LHCN-M2 (cell line): ENCODE measurements at places on chromosomes 3 and 15.

DNA sequence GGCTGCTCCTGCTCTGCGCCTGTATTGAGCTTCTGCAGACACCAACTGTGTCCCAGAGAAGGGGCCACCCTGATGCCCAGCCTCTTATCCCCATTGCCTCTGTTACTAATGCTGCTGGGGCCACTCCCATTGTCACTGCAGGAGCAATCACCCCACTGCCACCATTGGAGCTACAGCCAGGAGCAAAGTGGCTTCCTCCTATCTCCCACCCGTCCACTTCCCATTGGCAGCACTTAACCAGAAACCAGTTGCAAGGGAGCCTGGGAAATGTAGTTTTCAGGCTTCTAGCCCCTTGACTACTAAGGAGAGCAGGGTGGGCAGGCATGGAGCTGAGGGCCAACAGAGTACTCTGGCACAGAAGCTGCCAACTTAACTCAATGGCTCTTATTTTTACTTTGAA, 55.9 kb upstream of the KLF13 start:
- no peak for DNase-seq

- no peak for DNase-seq
Observed at GRCh38 chr15:101438482-101439284, 50.8 kb downstream of the PCSK6 start.

DNA sequence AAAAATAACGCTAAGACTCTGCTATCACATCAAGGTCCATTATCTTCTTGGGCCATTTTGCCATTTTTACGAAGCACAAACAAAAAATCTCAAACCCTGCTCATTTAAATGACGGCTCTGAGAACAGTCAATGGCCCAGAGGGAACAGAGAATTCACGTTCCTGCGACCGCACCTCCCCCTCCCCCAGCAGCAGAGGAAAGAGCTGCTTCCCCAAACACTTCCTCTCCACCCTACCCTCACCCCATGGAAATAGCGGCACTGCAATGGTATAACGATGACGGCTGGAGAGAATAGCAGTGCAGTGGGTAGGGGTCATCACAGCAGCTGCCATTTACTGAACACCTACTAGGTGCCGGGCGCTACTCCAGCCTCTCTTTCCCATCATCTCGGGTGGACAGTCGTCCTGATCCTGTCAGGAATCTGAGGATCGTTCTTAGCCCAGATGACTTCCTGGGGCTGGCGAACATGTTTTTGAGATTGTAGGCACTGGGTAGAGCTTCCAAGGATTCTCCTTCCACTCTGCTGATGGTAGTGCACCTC, 113.3 kb downstream of the IQSEC1 start:
- DNase-seq, result no peak

- DNase-seq, result no peak
Observed at GRCh38 chr3:78420611-78421010, 1347.2 kb downstream of the ROBO1 start.

DNA sequence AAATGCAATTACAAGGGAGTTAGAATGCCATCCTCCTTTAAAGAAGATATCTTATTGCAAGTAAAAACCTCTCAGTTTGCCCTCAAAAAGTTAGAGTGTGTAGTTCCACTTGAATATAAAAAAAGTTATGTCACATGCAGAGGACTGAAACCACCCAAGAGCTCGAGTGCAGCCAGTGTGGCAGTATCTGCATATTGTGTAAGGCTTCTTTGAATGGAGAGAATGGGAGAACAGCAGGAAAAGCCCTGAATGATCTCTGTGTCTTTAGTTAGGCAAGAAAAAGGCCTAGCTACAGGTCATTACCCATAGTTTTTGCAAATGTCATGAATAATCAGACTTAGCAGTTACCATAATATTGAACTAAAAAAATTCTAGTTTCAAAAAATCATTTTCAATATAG, 13.9 kb upstream of the TEX9 start:
- no peak for DNase-seq

GRCh38 chr3:119637679-119638477, 22.5 kb downstream of the POPDC2 start:
- DNase-seq, result peak; percentile 95
